ENCODE measurements at places on chromosomes 1 and 21.

GRCh38 chr1:11394592-11395245, 84.2 kb upstream of the DISP3 start:
- DNase-seq, result no peak

- no peak for DNase-seq
Observed at GRCh38 chr1:99218572-99218971, 45.7 kb upstream of the PLPPR4 start.

DNA sequence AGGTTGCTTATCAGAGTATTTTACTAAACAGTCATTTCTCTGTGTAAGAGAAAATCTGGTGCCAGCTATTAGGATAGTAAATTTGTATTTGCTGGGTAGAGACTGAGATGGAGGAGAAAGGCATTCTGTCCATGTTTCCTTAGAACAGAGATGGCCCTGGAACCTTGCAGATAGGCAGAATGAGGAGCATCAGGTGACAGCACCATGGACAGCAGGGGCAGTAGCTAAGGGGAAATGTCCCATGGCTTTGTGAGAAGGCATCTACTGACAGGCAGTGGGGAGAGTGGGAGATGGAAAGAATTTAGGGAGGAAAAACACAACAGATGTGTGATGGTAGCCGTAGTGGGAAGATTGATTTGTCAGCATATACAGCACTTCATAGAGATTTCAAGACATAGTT, 105.0 kb downstream of the PRRX1 start:
- DNase-seq, result no peak

- no peak for DNase-seq
Observed at GRCh38 chr1:162660574-162660973, 28.3 kb downstream of the DDR2 start.

- DNase-seq, result no peak
Observed at GRCh38 chr1:225710804-225711203, 57.9 kb upstream of the ENAH start.

GRCh38 chr1:30842697-30843354, 65.7 kb downstream of the SDC3 start:
- peak; percentile 72 for DNase-seq

- DNase-seq, result no peak
Observed at GRCh38 chr1:47536646-47537118, 98.8 kb downstream of the FOXD2 start.

GRCh38 chr1:208273386-208274017, 29.3 kb upstream of the PLXNA2 start:
- no peak for DNase-seq

DNA sequence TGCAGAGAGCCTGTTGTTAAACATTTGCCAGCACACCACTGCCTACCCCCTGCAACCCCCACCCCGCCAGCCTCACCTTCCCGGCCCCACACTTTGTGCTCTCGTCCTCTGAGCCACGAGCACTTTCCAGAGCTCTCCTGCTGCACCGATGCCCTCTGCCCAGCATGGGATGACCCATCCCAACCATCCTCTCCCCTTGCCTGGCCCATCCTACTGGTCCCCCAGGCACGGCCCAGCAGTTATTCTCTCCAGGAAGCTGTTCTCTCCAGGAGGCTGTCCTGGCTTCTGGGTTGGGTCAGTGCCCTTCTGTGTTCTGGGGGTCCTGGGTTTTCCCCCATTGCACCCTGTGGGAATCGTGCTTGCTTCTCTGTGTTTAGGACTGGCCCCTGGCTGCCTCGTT, 60.1 kb upstream of the ABCG1 start:
- no peak for DNase-seq

DNA sequence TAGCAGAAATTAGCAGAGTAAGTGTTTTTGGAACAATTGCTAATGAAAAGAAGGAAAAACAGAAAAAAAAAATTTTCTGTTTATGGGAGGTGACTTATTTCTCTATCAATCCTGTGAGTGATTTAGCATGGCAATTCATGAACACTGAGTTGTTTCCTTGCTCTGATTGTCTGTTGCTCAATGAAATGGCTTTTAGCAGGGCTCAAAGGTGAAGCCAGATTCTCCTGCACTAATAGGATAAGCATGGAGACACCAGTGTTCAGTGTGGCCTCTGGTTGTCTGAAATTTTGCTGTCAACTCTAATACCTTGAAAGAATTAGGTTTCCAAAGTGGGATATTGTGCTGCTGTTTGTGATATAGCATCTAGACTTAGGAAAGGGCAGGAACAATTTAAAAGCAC, 15.8 kb downstream of the TRIM45 start:
- no peak for DNase-seq

DNA sequence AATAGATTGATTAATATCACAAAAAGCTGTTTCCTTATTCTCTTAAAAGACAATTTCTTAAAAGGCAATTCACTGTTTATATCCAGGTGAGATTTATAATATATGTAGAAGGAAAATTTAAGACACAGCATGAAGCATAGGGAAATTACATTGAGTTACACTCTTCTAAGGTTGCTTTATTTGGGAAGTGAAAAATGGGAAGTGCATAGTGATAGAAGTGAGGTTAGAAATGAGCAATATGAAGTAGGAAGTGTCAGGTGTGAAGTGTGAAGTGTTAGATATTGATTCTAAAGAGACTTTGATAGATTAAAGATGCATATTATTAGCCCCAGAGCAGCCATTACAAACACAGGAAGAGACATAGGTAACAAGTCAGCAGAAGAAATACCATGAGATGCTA, 40.3 kb downstream of the FH start:
- DNase-seq, result no peak

GRCh38 chr1:41342774-41343355, 18.4 kb upstream of the FOXO6 start:
- DNase-seq, result no peak

Measured in right lung (tissue), 10 donors.